ENCODE measurements at places on chromosomes 2 and 18.

- DNase-seq, result no peak
Measured at GRCh38 chr2:208077276-208077675, 47.0 kb downstream of the CRYGD start.

DNA sequence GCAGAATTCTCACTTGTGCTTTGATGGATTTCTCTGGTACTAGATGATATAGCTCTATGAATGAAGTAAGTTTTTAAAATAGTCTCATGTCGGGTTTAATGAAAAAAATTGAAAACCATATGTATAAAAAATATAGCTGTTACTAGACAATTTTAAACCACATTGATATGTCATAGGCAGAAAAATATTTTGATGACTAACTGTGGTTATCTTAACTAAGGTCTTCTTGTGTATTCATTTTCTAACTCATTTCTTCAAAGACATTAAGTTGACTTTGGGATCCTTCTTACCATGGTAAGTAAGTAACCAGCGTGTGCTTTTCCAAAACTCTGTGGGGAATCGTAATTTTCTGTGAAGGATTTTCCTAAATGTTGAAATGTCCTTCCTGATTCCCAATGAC is 160.9 kb upstream of the COL3A1 start:
- no peak for DNase-seq

DNA sequence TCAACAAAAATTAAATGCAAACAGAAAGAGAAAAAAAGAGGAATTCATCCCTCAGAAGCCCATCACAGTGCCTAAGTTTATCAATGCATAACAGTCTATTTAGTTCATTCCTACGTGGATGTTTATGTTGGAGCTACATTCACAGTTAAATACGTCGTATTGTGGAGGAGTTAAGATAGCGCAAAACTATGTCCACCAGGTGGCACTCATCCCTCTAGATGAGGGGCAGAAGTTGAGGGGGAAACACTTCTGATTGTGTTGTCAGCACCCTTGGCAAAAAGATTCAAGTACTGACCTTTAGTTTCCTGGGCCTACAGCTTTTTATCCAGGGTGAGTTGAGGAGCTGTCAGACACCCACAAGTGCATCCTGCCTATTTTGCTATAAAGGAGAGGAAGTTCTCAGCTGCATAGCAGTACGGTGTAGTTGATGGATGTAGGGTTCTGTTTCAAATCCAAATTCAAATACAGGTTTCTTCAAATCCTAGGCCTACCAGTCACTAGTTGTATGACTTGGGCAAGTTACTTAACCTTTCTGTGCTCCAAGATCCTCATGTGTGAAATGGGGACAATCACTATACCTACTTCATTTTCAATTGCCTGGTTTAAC is 26.8 kb upstream of the MYO1B start:
- DNase-seq, result no peak

DNA sequence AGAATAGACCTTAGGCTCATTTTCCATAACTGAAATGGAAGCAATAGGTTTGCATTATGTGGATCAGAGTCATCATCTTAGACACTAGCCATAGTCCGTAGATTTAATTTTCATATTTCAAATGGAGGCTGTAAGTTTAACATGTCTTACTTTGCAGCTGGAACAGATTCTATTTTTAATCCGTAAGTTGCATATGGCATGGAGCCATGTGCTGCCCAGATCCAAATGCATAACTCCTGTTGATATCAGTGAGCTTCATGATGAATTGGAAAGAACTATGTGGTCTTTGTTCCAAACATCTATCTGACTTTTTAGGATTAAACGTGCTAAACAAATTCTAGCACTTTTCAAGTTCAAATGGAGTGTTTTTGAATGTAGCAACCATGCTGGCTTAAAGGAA is 43.4 kb downstream of the MEIS1 start:
- DNase-seq, result no peak

DNA sequence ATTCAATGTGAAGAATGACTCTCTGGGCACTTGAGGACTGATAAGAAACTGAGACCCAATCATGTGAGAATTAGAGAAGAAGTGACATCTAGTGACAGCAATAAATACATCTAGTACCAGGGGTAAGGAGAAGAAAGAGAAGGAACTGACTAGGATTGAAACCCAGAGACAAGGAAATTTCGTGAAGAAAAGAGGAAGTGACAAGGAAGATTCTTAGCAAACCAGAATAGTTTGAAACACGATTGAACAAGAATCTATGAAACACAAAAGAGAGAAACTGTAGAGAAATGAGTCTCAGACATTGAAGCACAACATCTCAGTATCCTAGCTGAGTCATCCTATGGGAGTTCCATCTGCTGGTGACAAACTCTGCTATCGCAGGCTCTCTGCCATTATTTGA is 571.9 kb upstream of the PKDCC start:
- DNase-seq, result no peak

DNA sequence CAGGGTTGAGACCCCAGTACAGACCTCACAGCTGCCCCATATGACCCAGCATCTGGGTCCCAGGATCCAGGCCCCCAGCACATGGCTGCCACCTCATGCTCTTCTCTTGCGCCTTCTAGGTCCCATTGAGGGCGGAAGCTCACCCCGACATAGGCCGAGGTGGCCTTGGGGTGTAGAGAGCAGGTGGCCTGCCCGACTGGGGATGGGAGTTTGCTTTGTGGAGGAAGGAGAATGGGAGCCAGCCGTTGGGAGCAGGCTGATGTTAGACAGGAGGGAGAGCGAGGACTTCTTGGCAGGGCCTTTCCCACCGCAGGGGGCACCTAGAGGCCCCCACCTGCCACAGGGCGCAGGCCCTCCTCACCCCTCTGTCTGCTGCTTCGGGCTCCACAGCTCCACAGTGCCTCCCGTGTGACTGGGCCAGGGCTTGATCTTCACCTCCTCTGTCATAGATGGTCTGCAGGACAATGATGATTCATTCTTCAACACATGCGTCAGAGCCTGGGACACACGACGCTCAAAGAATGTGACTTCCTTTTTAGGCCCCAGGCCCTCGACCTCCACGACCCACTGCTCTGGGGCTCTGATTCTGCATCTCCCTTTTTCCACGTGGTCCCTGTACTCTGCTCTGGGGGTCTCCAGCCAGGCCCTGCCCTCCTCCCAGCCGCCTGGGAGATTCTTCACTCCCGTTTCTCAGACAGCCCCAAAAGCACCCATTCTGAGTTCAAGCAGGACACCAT is 86.6 kb upstream of the ODC1 start:
- DNase-seq, result no peak

GRCh38 chr2:196242131-196242620 is 70.8 kb upstream of the STK17B start:
- no peak for DNase-seq

GRCh38 chr2:191145769-191146471 is 4.9 kb downstream of the STAT4 start:
- DNase-seq, result no peak

DNA sequence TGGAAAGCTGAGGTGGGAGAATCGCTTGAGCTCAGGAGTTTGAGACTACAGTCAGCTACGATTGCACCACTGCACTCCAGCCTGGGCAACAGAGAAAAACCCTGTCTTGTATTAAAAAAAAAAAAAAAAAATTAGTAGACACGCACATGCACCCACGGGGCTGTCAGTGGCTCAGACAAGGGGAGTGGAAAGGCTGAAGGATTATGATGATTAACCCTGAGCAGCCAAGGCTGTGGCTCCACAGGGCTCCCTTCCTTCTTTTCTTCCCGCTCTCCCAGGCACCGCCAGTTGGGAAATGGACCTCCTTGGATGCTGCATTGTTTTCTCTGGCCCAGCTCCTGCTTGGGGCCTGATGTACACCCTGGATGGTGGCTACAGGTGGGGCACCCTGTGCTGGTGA is 49.0 kb upstream of the RAB6C start:
- no peak for DNase-seq

DNA sequence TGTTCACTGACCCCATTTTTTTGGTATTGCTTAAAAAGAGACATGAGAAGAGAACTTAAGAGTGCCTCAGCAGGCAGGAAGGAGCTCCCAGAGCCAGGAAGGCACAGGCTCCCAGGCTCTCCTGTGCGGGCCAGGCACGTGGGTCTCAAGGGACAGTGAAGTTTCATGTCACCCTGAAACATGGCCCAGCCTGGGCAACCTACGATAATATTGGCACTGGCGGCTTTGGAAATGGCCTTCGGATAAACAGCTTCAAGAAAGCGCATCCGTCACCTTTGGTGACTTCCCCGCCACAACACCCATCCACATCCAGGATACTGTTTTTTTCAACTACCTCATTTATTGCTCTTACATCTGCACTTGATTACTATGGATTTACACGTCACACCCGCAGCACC is 30.5 kb downstream of the PXDN start:
- DNase-seq, result no peak

DNA sequence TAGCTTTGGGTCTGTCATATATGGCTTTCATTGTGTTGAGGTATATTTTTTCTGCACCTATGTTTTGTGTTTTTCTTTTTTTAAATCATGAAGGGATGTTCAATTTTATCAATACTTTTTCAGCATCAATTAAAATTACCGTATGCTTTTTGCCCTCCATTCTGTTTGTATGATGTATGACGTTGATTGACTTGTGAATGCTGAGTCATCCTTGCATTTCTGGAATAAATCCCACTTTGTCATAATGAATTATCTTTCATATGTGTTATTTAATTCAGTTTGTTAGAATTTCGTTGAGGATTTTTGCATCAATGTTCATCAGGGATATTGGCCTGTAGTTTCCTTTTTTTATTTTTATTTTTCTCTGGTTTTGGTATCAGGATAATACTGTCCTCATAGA is 790.9 kb downstream of the TMEM182 start:
- DNase-seq, result no peak

GRCh38 chr18:45974088-45974536 is 7.0 kb upstream of the EPG5 start:
- DNase-seq, result peak; percentile 52

DNA sequence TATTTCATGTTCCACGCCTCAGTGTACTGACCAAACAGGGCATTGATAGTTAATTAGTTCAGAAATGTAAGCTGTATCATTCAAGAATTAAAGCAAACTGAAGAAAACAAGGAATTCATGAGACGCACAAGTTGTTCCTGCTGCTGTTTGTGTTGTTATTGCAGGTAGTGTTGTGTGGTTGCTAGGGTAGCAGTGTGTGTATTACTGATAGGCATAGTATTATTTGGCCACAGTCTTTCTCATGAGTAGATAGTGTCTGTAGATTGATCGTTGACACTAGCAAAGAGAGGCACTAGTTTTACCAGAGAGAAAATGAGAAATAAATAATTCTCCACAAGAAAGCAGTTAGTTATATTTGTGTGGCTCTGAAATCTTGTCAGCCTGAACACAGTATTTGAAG is 548.6 kb downstream of the LRP1B start:
- no peak for DNase-seq

GRCh38 chr2:6648596-6649247 is 217.0 kb downstream of the CMPK2 start:
- no peak for DNase-seq

GRCh38 chr2:230824406-230824978 is 40.2 kb upstream of the ITM2C start:
- peak; percentile 19 for DNase-seq

DNA sequence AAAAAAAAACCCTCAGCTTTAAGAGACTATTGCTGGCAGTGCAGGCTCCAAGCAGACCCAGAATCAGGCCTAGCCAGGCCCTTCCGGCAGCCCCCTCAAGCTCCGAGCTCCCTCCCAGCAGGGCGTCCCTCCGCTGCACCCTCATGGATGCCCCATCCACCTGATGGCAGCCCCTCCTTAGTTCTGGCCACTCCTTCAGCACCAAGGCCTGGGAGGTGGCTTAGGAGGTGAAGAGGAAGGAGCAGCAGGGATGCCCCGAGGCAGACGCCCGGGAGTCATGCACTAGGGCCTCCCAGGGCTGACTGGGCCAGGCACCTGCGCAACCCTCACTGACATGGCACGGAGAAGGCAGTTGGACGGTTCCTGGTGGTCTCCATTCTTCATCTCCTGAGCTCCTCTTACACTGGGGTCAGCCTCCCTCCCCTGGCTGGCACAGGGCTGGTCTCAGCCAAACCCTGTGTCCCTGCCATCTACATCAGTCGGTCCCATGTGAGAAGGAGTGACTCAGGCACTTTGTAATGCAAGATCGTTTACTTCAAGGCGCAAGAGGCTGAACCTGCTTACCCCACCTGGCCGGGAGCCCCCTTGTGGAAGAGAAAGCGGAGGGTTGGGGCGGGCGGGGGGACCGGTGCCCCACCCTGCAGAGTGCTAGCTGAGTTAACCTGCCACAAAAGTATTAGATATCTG is 53.5 kb upstream of the ID2 start:
- no peak for DNase-seq

- DNase-seq, result no peak
Measured at GRCh38 chr18:59514203-59514602, 155.1 kb upstream of the LMAN1 start.

GRCh38 chr2:168584911-168585310 is 128.8 kb downstream of the CERS6 start:
- DNase-seq, result no peak

GRCh38 chr2:96526101-96526591 is 10.4 kb upstream of the ARID5A start:
- no peak for DNase-seq

DNA sequence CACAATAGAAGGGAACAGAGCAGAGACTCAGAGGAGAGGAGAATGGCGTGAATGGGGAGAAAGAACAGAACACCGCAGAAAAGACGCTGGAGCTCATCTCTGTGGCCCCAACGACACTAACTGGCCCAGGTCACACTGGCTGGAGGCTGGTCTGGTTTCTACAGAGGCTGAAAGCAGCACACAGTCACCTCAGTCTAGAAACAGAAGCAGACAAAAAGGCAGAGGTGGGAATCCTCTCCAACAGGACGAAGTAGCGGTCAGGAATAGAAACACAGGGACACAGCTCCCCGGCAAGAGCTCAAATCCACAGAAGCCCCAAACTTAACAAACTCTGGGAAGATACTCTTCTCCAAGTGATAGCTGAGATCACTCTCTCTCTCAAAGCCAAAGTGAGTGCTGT is 9.2 kb downstream of the SLC66A2 start:
- no peak for DNase-seq

DNA sequence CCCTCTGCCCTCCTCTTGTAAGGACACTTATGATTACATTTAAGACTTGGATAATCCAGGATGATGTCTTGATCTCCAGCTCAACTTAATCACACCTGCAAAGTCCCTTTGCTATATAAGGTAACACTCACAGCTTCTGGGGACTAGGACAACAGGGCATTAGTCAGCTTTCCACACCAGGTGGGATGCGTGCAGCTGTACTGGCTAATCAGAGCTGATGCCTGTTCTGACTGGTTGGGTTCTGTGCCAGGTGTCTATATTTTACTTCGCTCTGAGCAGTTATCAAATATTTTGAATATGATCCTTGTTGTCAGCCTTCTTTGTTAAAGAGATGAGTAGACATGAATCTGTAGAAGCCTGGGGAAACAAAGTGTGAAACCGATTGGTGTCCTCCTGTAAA is 115.5 kb upstream of the ATP8B1 start:
- no peak for DNase-seq

GRCh38 chr18:7004009-7004408 is 113.6 kb downstream of the LAMA1 start:
- DNase-seq, result no peak

DNA sequence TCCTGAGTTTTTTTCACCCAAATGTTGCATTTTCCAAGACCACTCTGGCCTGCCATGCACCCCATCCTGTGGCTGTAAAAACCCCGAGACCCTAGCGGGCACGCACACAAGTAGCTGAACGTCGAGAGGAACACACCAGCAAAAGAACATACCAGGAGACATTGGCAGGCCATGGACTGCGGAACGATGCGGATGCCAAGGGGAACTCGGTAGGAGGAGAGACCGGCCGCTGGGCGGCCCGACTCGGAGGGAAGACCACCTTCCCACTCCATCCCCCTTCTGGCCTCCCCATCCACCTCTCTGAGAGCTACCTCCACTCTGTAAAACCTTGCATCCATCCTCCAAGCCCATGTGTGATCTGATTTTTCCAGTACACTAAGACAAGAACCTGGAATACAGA is 105.5 kb upstream of the CELF4 start:
- no peak for DNase-seq

GRCh38 chr2:144320491-144320890 is 199.4 kb downstream of the ZEB2 start:
- peak; percentile 43 for DNase-seq
